GOT3 (cell line): ENCODE measurements at places on chromosomes 3 and 15.

- no peak for DNase-seq
Observed at GRCh38 chr3:97291901-97292300, 472.7 kb upstream of the ARL6 start.

DNA sequence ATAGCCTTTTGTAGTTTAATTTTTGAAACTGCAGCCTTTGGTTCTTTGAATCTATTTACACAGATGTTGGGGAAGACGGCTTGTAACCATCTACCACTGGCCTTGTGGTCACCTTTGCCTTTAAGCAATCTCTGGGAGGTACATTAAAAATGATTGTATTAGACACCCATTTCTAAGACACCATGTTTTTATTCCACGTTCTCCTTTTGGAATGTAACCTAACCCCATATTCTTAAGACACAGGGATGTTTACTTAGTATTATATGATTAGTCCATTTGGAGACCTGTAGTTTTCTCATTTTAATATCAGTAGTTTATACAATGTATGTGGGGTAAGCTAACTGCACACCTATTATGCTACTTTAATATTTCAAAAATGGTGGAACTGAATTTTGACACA is 175.1 kb upstream of the PLSCR5 start:
- no peak for DNase-seq

GRCh38 chr3:70766301-70766700 is 453.9 kb upstream of the MDFIC2 start:
- DNase-seq = no peak

DNA sequence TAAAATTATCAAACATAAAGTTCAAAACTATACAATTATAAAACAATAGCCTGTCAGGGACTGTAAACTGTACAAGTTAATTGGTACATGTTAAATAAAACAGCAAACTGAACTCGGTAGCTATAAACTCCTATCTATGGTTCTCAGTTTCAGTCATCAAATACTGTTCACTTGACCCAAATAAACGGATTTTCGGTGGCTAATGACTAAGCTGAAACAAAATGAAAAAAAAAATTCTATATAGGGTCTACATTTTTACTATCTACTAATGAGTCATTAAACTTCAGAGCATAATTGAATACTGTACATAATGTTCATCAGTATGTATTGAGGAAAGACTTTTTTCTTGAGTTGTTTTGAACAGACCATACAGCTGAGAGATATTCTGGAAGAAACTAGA is 6.6 kb downstream of the PROK2 start:
- no peak for DNase-seq

- DNase-seq = no peak
Observed at GRCh38 chr3:125160606-125161371, 51.8 kb downstream of the SLC12A8 start.
